Adrenal gland (tissue), 19 donors: ENCODE measurements at places on chromosomes 1 and 21.

DNA sequence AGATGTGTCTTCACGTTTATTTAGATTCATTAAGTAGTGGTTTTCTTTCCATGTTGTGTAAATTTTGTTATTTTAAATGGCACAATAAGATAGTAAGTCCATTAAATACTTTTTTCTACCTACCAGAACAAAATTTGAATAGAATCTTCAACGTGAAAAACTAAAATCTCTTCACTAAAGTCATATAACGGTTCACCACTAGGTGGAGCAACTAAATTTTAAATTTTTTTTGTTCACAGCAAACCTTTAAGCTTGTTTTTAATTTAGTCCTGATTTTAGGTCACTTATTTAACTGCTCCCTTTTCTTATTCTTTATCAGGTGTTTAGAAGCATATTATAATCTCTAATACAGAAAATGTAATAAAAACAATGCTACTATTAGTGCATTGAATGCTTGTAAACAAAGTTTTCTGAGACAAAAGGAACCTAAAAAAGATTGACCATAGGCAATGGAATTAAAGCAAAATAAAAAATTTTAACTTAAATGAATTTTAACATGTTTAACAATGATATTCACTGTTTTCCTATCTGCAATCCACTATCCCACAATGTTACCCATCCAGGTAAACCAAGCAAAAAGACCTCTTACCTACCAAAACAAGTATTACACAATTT, 28.3 kb upstream of the PKN2 start:
- no peak for DNase-seq

- DNase-seq: no peak
Observed at GRCh38 chr21:18350216-18350615, 53.4 kb downstream of the TMPRSS15 start.

- DNase-seq: no peak
Observed at GRCh38 chr1:181016563-181016962, 6.1 kb downstream of the STX6 start.

GRCh38 chr1:198678901-198679329, 40.1 kb downstream of the PTPRC start:
- DNase-seq: no peak

DNA sequence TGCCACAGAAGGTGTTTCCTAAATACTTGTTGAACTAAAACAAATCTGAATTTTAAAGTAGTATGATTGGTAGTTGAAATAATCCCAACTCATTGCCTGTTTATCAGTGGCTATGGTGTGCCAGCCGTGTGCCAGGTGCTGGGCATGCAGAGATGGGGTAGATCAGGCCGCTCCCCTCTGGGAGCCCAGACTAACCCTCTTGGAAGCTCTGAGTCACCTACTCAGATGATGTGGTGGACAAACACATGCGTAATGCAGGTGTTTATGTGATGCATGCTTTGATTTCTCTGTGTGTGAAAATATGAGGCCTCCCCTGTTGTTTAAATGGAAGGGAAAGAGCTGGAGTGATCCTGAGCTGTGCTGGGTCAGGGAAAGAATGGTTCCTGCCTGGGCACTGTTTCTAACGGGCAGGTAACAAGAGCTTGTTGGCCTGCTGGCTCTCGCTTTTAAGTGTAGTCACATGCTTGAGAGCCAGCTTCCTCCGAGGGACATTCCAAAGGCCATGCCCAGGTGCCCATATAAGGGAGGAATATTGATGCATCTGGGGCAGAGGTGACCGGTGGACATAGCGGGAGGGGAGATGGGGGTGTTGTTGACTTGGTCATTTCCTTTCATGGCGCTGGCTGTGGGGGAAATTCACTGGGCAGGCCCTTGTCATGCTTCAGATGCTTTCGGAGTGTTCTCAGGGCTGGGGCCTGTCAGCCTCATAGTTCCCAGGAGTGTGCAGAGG, 10.2 kb downstream of the MFN2 start:
- no peak for DNase-seq

GRCh38 chr1:223714849-223715603, 2.7 kb downstream of the CAPN2 start:
- peak; percentile 79 for DNase-seq

- no peak for DNase-seq
Observed at GRCh38 chr1:185652348-185652747, 81.8 kb upstream of the HMCN1 start.

DNA sequence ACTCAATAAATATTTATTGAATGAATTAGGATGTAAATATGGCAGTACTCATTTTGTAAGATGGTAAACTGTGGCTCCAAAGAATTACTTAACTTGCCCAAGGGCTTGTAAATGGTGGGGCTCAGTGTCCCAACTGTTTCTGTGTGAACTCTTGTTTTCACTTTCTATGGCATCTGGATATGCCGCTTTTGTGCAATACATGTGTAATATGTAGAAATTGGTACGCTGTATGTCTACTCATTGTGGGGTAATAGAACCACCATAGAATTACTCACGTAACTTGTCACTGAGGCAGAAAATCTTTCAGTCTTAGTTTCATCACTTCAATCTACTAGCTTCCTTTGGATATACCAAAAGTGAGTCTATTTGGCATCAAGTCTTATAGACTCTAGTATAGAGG, 977 bp downstream of the PRPF3 start:
- no peak for DNase-seq

DNA sequence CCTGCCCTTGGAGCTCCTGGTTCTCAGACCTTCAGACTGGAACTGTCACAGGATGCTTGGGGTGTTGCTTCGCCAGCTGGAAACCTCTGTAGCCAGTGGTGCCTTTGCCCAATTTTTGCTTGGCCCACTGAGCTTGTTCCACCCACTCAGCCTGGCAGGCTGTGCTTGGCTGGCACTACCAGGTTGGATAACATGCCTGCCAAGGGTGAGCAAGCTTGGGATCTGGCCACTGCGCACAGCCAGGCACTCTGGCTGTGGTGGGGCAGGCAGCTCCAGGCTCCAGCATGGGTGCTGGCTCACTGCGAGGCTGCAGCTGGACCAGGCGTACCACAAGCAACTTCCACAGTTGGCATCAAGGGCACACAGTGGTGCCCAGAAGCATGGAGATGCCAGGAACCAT, 967.8 kb upstream of the NCAM2 start:
- no peak for DNase-seq
